ENCODE measurements at places on chromosomes 2 and 18.

GRCh38 chr2:11031876-11032275 is 120.1 kb downstream of the KCNF1 start:
- DNase-seq = no peak

DNA sequence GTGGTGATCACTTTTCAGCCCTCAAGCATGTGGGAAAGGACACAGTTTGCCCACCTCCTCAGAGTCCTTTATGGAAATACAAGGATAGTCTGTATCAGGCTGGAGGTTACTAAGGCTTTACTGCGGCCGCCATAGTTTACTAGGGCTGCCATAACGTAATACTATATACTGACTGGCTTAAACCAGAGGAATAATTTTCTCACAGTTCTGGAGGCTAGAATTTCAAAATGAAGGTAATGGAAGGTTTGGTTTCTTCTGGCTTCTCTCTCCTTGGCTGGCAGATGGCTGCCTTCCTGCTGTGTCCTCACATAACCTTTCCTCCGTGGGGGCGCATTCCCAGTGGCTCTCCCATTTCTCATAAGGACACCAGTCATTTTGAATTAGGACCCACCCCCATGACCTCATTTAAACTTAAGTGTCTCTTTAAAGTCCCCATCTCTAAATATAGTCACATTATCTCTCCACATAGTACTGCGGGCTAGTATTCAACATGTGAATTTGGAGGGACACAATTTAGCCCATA is 12.5 kb upstream of the ATIC start:
- DNase-seq = no peak

DNA sequence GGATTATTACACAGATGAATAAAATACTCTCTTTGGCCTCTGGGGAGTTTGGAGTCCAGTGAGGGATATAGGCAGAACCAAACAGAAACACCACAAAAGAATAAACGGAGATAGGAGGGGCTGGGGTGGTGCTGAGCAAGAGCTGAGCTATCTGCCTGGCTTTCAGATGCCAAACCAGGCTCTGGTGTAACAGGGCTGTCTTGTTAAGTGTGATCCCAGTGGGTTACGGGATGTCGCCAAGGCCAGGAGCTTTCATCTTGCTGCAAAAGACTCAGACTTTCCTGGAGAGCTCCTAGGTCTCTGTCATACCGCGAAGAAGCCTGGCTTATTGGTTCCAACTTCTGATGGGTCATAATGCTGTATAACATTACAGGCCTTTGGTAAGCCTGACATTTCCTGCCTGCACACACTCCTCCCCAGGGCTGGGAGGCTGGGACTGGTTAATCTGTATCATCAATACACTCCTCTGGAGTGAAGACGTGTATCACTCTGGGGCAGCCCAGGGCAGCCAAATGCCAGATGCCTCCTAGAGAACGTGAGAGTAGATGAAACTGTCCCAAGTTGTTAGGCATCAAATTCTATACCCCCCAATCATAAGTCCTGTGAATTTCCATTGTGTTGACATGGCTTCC is 60.5 kb downstream of the STPG4 start:
- no peak for DNase-seq

- DNase-seq = no peak
Measured at GRCh38 chr2:45943219-45944044, 292.0 kb downstream of the PRKCE start.

- DNase-seq = no peak
Measured at GRCh38 chr2:213016984-213017351, 134.4 kb downstream of the IKZF2 start.

- peak; percentile 71 for DNase-seq
Measured at GRCh38 chr2:1140389-1141003, 189.8 kb downstream of the SNTG2 start.

DNA sequence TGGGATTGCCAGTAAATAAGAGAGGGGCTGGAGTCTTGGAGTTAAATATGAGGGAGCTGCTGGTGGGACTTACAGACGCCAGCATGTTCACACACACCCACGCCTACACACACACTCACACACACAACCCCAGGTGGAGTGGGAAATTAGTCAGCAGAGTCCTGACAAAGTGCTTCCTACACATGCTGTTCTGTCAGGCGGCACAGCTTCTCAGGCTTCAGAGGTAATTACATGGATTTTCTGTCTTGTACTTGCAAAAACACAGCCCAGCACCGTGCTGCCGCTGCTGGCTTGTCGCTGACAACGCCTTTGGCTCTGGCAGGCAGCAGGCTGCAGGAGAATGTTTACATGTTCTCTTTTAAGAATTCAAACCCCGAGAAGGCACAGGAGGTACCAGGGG is 1186.3 kb upstream of the CELF4 start:
- no peak for DNase-seq

- DNase-seq = no peak
Measured at GRCh38 chr2:5176764-5177163, 515.4 kb upstream of the SOX11 start.

DNA sequence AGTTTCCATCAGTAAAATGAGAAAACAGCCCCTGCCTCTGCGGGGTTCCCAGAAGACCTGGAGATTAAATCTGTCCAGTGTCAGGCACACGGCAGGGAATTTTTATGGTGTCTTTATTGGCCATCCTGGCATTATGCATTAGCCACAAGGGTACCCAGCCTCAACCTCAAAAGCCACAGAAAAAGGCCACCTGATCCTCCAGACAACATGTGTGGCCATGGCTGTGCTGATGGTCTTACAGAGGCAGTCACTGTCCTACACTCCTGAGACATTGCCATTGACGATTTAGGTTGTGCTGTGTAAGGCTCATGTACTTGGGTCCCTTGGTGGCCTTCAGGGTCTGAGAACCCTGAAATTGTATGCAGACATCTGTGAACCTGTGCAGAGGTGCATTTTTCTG is 115.6 kb downstream of the SMAD7 start:
- DNase-seq = no peak

- no peak for DNase-seq
Measured at GRCh38 chr2:22403748-22404147, 981.2 kb upstream of the KLHL29 start.

DNA sequence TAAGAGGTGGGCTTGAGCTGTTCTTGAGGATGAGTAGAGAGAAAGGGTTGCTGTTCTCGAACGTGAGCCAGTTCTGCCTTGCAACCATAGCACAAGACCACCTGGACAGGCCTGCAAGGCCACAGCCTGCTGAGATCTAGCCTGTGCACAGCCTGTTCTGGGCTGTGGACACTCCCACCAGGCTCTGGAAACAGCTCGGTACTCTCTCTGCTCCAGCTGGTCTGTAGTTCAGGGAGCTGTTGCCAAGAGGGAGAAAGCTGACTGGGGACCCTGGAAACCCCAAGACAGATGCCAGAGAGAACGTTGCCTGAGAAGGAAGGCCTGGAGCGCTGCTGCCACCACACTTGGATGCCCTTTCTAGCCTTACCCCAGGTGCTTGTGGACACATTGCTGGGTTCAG is 69.8 kb downstream of the CTIF start:
- no peak for DNase-seq

- DNase-seq = no peak
Measured at GRCh38 chr2:216909541-216910210, 49.8 kb upstream of the TNP1 start.

GRCh38 chr18:73043211-73043610 is 175.4 kb upstream of the NETO1 start:
- DNase-seq = no peak
